ENCODE measurements at places on chromosomes 6 and 20.

DNA sequence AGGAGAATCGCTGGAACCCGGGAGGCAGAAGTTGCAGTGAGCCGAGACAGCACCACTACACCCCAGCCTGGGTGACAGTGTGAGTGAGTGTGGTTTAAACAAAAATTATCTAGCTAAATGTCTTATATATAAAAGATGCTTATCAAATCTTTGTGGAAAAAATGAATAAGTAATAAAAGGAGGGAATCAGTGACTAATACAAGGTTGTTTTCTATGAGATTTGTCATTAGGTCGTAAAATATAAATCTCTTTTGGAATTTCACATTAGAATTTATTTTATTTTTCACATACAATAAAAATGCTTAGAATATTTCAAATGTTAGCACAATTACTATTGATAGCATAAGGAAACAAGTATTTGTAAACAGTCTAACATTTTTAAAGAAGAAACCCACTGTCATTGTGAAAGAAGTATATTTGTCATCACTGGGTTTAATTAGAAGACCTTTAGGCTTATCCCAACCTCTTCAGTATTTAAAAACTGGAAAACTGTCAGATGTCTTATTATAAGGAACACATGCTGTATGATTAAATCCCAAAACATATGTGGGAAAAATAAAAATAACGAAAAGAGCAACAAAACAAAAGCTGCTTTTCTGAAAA is 47.1 kb downstream of the ASCC3 start:
- DNase-seq: no peak

DNA sequence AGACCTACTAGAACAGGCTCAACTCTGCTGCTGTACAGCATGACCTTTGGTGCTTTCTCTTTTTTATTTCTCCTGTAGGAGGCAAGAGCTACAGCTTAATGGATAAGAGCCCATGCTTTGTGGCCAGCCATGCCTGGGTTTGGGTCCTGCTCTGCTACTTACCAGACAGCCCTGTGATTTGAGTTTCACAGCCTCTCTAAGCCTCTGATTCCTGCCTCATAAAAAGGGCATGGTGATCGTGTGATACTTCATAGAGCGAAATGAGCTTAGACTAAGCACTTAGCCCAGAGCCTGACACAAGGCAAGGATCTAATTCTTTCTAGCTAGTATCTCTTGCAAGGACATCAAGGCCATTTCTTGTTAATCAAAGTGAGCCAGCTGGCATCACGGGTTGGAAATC is 19.3 kb upstream of the PDE7B start:
- no peak for DNase-seq

DNA sequence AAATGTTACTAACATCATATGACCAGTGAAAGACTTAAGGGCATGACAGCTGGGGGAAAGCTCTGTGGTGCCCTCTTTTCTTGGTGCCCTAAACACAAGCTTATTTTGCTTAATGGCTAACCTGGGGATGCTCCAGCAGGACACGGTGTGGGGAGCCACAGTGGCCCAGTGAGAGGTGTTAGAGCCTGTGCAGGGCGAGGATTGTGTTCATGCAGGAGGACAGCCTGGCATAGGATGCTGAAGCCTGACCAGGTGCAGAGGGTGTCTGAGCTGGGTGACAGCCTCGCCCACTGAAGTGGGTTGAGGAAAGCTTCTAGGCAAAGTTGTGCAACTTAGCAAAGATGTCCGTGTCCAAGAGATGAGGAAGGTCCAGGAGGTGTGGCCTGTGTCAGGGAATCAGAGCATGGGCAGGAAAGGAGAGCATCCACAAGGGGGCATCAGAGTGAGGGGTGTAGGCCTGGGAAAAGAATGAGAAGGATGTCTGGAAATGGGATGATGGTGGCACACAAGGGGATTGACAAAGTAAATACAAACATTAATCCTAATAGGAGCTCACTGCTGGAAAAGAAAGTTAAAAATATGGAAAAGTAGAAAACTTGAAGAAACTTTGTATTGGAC is 33.9 kb downstream of the SLC17A4 start:
- peak; percentile 20 for DNase-seq

DNA sequence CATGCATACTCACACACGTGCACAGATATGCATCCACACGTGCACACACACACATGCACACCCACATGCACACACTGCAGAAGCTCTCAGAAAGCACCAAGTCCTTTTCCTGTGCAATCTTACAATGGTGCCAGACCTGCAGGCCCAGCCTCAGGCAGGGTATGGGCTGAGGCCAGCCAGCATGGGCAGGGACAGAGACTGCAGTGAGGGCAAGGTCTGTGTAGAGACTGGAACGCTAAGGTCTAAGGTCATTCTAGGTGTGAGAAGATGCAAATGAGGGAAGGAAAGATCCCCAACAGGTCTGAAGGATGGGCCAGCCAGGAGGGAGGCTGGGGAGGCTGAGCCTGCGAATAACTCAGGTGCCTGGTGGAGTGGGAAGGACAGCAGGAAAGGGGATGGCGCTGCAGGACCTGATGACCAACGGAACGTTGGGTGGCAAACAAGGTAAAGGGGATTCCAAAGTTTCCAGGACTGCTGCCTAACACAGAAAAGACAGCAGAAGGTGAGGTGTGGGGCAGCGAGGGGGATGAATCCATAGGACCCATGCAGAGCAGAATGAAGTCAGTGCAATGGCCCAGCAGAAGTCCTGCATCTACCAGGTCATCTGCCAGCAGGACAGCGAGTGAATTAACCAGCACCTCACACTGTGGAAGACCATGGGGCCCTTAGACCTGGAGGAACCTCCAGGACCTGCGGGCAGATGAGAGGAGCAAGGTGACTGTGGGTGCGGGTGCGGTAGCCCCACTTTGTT is 67.0 kb downstream of the ABHD12 start:
- DNase-seq: no peak

GRCh38 chr20:63657260-63657936 is 714 bp upstream of the RTEL1 start:
- no peak for DNase-seq

GRCh38 chr6:109580519-109580918 is 97.5 kb upstream of the ZBTB24 start:
- DNase-seq: peak; percentile 29

GRCh38 chr20:7853493-7853892 is 86.8 kb downstream of the HAO1 start:
- DNase-seq: no peak

DNA sequence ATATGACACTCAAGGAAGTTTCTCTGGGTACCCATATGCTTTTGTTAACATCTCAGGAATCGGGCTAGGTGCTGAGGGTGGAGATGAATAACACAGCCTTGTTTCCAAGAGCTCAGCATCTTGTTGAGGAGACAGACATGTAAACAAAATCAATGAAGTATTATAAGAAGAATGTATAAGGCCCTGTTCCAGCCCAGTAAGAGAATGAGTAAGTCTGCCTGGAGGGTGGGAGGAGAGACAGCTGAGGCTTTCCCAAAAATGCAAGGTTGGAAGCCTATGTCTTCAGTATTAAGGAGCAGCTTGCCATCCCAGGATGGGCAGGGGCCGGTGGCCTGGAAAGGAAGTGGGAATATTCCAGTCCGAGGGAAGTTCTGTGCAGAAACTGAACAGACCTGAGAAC is 615.3 kb upstream of the BTBD3 start:
- DNase-seq: no peak

DNA sequence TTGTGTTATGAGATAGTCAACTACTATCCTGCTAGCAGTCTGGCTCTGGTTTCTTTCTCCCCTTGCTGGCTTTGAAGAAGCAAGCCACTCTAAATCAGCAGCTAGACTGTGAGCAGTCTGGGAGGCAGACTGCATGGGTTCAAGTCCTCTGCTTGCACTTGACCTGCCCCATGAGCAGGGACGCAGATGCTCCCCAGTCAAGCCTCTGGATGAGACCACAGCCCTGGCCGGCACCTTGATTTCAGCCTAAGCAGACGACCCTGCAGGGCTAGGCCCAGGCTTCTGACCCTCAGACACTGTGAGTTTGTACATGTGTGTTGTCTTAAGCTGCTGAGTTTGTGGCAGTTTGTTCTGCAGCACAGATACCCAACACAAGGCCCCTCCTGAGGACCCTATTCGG is 105.8 kb downstream of the SULF2 start:
- DNase-seq: no peak

All from glomerular endothelial cell (primary cell).